Activated T-helper 1 cell treated with anti-CD3 and anti-CD28 coated beads, Interleukin-2, amount 50 U/mL, for 16 hours (primary cell): ENCODE measurements at places on chromosomes 12 and 14.

GRCh38 chr12:77943466-77943865 is 112.8 kb downstream of the NAV3 start:
- DNase-seq: no peak

- no peak for DNase-seq
Measured at GRCh38 chr14:65042731-65043372, 56.2 kb downstream of the FNTB start.

DNA sequence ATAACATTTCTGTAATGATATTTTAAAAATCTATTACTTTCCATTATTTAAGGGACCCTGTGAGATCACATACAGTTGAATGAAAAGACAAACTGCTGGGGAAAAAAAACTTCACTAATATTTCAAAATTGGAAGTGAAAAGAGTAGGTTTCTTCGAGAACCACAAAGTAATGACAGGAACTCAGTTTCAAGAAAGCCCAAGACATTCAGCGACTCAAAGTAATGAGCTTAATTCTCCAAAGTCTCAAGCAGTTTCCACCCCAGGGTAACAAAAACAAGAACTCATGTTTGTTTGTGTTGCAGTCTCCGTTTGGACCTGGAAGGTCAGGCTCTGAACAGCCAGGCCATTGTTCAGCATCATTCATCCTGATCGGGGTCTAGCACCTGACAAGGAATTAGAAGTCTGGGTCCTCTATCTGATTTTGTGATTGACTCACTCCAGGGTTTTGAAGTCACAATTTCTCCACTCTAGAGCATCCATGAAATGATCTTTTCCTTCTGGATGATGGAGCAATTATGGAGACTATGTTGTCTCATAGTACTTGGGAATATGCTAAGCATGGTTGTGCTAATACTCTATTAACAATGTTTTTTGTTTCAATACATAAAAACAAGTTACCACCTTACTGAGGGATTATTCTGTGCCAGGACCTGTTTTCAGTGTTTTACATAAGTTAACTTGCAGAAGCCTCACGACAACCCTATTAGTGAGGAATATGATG is 126.9 kb downstream of the SLC25A21 start:
- DNase-seq: no peak

DNA sequence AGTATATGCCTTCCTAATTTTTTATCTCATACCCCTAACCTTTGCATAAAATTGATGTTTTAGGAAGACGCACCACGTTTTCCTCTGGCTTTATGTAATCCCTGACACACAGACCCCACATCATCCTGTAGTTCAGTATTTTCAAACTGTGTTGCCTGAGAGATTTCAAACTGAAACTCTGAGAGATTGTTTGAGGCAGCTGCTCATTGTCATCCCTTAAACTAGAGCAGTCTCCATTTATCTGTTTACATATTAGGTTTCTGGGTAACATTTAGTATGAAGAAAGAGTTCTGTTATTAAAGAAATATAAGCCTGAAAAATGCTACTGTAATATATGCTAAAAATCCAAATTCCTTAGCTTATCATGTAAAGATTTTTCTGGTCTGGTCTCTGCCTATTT is 24.3 kb downstream of the MNAT1 start:
- no peak for DNase-seq

- DNase-seq: no peak
Measured at GRCh38 chr14:102471921-102472790, 37.4 kb downstream of the ANKRD9 start.

DNA sequence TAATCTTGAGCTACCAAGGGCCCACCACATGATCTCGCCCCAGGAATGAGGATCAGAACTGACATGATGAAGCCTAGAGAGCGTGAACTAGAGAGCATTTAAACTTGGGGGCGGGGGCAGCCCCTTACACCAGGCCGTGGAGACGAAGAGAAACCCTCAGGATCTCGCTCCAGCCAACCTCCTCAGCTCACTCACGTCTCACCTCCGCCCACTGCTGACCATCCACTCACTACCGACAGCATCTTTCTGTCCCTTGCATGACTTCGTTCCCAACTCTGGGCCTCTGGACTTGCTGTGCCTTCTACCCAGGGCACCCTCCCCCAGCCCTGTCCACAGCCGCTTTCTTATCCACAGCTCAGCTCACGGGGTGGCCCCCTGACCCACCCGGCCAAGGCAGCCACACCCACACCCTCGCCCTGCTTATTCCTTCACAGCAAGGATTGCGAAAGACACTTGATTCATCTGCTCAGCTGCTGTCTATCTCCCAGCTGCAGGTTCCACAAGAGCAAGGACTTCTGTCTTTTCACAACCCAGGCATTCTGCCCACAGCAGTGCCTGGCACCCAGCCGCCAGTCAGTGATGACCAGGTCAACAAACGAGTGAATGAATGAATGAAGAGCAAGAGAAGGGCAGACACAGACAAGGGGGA is 6.4 kb downstream of the STX2 start:
- DNase-seq: no peak

- no peak for DNase-seq
Measured at GRCh38 chr12:41924111-41924510, 220.6 kb downstream of the GXYLT1 start.

DNA sequence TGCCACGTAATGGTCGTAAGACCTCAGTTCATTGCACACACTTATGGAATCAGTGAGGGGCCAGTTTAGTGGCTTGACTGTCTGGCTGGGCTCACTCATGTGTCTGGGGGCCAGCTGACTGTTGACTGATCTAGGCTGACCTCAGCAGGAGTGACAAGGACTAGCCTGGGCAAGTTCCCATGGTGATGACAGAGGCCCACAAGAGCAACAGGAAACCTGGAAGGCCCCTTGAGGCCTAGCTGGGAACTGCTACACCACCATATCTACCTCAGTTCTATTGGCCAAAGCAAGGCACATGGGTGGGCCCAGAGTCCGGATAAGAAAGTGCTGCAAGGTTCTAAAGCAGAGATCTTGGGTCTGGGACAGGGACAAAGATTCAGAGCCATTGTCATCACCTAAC is 21.3 kb upstream of the RFLNA start:
- no peak for DNase-seq

- DNase-seq: no peak
Measured at GRCh38 chr12:56333197-56333678, 562 bp downstream of the PAN2 start.

- no peak for DNase-seq
Measured at GRCh38 chr12:116397148-116397547, 119.7 kb upstream of the MED13L start.

DNA sequence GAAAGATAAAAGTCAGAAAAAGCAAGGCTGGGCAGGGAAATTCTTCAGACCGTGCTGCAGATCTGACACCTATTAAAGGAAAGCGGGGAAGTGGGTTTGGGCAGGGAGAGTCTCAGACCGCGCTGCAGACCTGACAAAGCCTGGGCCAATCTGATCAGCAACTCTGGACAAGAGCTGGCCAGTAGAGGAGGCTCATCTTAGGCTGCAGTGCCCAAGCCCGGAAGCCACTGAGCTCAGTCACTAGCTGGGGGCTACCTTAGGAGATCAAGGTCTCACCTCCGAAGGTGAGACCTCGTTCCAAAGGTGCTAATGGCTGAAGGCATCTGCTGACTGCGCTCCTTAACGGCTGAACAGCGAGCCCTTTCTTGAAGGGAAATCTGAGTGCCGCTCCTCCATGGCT is 60.2 kb downstream of the SINHCAF start:
- DNase-seq: no peak

GRCh38 chr14:32343926-32344430 is 14.9 kb downstream of the AKAP6 start:
- DNase-seq: no peak
